ENCODE measurements at places on chromosomes 1 and 21. TPM values are rescaled to one million over a fixed set of nuclear protein-coding genes. Genes with fewer than 3 reads are reported as not detected.

- DNase-seq = no peak
- no peaks in the 10 kb centered on the region for H3K4me1 ChIP-seq
- H3K27me3 ChIP-seq = peaks cover 20% of the 10 kb centered on the region
- no peak overlapping the region for H3K27ac ChIP-seq
These were observed 486 bp upstream of the KCNA3 start for GRCh38 chr1:110675060-110675791.

GRCh38 chr1:86997538-86997937, 83.1 kb downstream of the HS2ST1 start:
- no peaks in the 10 kb centered on the region for H3K27me3 ChIP-seq
- H3K27ac ChIP-seq = no peak overlapping the region
- no peak for DNase-seq
- no peak overlapping the region for H3K4me3 ChIP-seq

DNA sequence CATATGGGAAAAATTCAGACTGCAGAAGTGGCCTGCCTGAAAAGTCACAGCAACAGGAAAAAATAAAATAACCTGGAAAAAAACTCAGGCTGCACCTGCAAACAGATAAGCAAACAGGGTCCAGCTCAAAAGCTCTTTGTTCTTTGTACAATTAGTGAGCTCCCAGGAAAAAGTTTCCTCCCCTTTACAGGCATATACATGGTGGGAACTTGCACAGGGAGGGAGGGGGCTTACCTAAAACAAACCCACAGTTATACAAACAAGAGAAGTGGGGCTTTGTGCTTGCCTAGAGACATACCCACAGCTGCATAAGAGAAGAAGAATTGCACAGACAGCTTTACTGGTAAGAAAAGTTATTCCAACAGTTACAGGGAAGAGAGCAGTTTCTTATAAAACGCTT, 31.7 kb upstream of the COG2 start:
- DNase-seq = no peak
- H3K4me3 ChIP-seq = no peak overlapping the region
- no peaks in the 10 kb centered on the region for H3K4me1 ChIP-seq
- H3K27ac ChIP-seq = no peak overlapping the region
- H3K27me3 ChIP-seq = no peaks in the 10 kb centered on the region

TMPRSS15 gene
- not detected for total RNA-seq

DNA sequence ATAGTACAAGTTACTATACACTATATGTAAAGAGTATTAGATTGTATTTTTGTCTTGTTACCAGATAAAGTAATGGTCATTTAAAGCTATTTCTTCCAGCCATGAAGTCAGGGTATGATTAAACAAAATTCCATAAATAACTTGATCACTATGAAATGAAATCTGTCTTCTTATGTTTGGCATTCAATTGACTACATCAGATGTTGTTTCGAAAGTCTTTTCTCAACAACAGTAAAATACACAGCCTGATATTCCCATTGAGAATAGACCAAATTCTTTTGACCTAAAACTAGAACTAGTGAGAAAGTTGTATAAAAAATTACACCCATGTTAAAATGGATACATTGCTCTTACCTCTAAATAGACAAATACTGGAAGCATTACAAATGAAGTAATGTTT, 134.6 kb upstream of the ADAMTS5 start:
- peaks cover 4% of the 10 kb centered on the region for H3K4me1 ChIP-seq
- H3K27ac ChIP-seq = no peak overlapping the region
- no peaks in the 10 kb centered on the region for H3K27me3 ChIP-seq
- H3K36me3 ChIP-seq = no peaks in the 10 kb centered on the region
- no peak overlapping the region for H3K4me3 ChIP-seq
